ENCODE measurements at places on chromosomes 2 and 18.

- no peak for DNase-seq
Measured at GRCh38 chr2:133718688-133719201, 150.5 kb upstream of the NCKAP5 start.

- no peak for DNase-seq
Measured at GRCh38 chr2:101395545-101396315, 8.4 kb upstream of the CREG2 start.

DNA sequence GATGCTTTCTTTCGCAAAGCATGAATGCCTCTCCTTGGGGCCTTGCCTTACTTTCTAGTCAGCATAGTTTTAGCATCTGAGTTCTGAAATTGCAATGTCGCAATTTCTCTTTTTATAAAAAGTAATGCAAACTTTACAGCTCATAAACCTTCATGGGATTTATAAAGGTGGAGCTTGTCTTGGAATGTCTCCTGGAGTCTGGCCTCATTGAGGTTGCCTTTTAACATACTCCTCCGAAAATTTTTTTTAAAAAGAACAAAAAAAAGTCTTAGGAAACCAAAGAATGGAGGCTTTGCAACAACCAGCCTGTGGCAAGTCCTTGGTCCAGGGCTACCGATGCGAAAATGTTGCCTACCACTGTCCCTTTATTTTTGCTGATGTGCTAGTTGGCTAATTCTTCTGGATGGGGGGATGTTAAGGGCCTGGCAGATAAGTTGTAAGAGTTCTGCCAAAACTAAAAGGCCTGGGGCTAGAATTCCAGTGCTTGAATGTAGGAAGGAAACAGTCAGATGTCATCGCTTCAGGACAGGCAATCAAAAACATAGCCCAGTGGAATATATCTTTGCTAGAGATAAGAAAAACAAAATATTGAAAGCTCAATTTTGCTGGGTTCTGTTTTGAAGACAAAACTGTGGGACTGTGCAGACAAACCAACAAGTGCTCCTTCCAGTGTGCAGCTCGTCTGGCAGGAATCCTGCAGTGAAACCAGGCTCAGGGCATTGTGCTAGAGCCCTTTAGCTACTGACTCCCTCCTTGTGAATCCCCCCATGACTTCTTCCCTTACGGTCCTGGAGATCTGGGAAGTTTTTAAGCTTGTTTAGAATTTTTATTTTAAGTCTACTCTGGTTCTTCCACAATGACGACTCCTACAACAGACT, 213.0 kb downstream of the PIEZO2 start:
- DNase-seq, result no peak

GRCh38 chr18:8969639-8970390, 132.7 kb upstream of the NDUFV2 start:
- DNase-seq, result no peak

DNA sequence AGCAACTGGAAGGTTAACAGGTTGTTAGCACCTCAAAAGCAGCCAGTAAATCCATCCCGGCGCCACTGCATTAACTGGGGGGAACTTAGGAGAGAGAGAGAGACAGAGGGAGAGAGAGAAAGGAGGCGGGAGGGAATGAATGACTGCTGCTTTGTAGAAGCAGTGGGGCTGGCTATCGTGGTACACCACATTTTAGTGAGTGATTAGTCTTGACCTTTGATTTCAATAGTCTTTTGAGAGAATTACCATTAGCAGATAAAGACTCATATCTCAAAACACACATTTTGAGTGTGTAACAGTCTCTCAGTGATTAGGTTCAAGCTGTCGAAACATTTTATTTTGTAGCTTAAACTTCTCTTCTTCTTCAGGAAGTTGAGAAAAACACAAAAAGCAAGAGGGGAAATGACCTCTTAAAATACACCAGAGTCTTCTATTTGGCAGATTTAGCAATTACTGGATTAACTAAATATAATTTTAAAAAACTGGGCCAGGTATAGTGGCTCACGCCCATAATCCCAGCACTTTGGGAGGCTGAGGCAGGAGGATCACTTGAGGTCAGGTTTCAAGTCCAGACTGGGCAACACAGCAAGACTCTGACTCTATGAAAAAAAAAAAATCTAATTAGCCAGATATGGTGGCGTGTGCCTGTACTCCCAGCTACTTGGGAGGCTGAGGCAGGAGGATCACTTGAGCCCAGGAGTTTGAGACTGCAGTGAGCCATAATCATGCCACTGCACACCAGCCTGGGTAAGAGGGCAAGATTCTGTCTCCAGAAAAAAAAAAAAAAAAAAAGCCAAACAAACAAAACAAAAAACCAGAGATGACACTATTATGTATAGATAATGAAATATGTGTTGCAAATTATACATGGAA, 22.0 kb upstream of the PNO1 start:
- no peak for DNase-seq

DNA sequence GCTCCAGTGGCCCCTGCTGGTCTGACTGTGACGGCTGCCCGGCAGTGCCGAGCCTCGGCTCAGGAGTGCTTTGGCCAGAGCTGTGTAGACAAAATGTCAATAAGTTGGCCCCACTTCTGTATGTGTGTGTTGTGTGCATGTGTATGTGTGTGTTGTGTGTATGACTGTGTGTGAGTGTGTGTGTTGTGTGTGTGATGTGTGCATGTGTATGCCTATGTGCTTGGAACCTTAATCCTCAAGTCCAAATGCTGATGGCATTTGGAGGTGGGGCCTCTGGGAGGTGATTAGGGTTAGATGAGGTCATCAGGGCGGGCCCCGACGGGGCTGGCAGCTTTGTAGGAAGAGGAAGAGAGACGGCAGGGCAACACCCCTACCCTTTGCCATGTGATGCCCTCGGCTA, 269.0 kb downstream of the DCDC2C start:
- DNase-seq, result no peak

Data from GM13976 (cell line).